ENCODE measurements at places on chromosomes 3 and 15.

- no peak for DNase-seq
Observed at GRCh38 chr3:30503446-30503845, 103.0 kb upstream of the TGFBR2 start.

GRCh38 chr15:59074607-59075006 lies 30.3 kb upstream of the CCNB2 start:
- DNase-seq = no peak

GRCh38 chr3:58520403-58521335 lies 16.3 kb downstream of the ACOX2 start:
- no peak for DNase-seq

DNA sequence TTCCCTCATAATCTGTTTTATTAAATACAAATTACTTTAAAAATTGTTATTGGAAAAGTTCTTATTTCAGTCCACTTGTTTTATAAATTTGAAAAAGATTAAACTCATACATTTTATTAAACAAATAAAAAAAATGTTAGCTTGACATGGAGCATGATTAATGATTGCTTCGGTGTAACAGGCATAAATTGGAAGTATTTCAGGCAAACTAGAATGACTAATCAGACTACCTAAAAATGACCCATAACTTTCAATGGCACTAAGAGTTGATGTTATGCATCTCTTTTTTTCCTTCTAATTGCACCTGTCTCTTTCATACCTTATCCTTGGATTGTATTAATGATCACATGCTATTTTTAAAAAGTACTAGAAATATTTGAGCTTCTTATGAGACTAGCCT lies 343.3 kb downstream of the ZNF385D start:
- no peak for DNase-seq

- DNase-seq = no peak
Observed at GRCh38 chr3:30915782-30916181, 21.3 kb upstream of the GADL1 start.

GRCh38 chr3:113158171-113158570 lies 53.2 kb upstream of the BOC start:
- no peak for DNase-seq

- DNase-seq = no peak
Observed at GRCh38 chr3:41638381-41638780, 323.5 kb downstream of the ULK4 start.

DNA sequence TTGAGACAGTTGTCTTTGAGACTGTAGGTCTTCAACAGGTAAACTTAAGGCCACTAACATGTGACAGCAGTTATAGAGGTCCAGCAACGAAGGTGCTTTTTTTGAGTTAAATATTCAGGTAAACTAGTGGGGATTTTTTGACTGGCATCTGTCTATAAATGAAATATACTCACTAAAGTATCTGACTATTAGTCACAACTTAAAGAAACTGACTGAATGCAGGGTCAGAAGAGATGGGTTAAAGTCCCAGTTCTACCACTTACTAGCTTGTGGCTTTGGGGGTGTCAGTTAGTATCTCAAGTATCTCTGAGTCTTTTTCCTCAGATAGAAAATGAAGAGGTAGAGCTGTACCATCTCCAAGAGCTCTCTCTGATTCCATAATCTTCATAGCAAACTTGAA lies 18.0 kb downstream of the MIX23 start:
- DNase-seq = no peak

GRCh38 chr3:142040941-142041491 lies 108.3 kb downstream of the TFDP2 start:
- no peak for DNase-seq

DNA sequence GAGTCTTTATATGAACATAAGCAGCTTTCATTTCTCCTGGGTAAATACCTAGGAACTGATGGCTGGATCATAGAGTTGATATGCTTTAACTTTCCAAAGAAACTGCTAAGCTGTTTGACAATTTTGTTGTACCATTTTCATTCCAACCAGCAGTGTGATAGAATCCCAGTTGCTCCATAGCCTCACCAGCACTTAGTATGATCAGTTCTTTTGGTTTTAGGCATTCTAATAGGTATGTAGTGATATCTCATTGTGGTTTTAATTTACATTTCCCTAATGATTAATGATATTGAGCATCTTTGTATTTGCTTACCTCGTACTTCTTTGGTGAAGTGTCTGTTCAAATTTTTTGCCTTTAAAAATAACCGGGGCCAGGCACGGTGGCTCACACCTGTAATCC lies 38.4 kb upstream of the SMAD6 start:
- DNase-seq = no peak

DNA sequence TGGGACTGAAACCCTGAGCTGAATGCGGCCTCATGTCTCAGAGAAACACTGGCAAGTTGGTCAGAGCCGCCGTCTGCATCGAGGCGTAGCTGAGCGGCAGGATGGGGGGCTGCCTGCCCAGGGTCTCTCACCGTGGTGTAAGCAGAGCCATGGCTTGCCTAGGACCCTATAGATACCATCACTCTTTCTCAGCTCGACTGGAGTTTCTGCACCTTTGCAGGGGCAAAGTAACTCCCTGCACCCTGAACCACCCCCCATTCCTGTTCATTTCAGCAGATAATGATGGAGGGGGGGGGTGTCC lies 28.4 kb upstream of the NR2E3 start:
- no peak for DNase-seq

DNA sequence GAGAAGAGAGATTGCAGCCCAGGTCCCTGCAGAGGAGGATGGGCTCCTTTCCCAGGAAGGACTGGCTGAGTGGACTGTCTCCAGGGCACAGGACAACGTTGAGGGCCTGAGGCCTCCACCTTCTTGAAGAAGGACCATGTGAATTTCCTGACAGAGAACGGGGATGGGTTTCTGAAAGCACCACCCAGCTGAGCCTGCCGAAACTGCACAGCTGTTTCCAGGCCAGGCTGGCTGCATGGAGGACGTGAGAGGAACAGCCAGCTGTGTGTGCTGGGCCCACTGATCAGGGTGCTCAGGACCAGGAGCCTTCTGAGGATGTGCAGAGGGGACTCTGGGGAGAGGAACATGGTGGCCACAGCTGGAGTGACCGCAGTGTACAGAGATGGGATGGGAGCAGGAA lies 39.2 kb downstream of the HMCES start:
- peak; percentile 62 for DNase-seq

DNA sequence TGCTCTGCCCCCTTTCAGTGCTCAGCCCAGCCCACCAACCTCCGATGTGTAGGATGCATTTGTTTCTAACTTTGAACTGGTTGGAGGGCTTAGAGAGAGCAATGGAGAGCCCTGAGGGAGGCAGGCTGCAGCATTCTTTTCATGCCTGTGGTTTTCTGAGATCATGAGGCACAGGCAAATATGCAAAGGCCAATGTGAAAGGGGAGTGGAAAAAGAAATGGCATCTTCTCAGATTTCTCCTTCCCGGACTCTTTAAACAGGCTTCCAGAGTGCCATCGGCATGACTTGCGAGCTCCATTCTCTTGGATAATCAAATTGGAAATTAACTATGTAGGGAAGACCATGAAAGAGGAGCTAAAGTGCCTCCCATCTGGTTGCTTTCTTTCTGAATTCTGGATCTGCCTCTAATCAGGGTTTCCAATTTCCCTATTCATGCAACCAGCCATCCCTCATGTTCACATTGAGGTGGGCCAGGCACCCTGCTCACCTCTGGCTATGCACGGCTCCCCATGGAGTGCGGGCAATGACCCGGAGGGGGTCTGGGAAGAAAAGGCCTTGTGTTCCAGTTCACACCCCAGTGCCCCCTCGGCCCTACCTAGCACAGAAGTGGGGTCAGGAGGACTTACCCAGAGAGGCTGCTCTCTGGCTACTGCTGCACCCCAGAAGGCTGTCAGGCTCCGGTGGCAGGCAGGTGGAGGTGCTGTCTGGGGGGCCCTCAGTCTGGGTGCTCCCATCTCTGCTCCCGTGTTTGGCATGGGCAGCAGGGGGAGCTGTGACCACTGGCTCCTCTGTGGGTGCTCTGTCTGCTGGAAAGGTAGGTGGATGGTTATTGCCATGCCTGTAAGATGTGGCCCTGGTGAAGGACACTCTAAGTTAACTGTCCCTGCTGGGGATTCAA lies 16.1 kb downstream of the AMOTL2 start:
- peak; percentile 23 for DNase-seq

DNA sequence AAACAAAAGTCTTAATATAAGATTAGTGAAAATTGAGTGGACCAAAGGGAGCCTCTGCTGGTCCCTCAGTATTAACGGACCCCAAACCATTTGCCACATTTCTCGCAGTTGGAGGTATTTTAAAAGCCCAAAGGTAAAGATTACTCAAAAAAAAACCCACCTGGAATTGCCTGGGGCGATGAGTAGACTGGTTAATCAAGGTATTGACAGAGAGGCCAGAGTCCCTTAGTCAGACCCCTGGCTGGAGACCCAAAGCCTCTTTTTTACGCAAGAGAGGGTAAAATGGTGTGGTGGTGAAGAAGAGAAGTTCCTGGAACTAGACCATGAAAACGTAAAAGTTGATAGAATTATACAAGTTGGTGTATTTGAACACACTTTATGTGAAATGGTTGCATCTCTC lies 137.2 kb downstream of the IMPG2 start:
- DNase-seq = no peak

DNA sequence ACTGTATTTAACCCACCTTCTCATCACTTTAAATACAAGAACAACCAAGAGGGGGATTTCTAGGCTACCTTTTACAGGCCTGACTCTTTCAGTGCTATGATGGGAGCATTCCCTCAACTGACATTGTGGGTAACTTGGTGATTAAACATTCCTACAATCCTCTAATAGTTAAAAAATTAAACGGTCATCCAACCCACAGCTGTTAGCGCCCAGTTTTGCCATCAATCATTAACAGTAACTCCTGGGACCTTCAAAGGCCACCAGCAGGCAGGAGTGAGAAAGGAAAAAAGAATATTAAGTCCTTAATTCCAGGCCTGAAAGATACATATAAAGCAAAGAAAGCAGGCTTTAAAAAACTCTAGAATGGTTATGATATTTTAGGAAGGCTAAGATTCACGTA lies 512.1 kb downstream of the MAGI1 start:
- DNase-seq = no peak

GRCh38 chr15:81859737-81860516 lies 185.9 kb downstream of the MEX3B start:
- DNase-seq = peak; percentile 38

- no peak for DNase-seq
Observed at GRCh38 chr15:30068326-30068725, 14.4 kb upstream of the GOLGA8J start.

DNA sequence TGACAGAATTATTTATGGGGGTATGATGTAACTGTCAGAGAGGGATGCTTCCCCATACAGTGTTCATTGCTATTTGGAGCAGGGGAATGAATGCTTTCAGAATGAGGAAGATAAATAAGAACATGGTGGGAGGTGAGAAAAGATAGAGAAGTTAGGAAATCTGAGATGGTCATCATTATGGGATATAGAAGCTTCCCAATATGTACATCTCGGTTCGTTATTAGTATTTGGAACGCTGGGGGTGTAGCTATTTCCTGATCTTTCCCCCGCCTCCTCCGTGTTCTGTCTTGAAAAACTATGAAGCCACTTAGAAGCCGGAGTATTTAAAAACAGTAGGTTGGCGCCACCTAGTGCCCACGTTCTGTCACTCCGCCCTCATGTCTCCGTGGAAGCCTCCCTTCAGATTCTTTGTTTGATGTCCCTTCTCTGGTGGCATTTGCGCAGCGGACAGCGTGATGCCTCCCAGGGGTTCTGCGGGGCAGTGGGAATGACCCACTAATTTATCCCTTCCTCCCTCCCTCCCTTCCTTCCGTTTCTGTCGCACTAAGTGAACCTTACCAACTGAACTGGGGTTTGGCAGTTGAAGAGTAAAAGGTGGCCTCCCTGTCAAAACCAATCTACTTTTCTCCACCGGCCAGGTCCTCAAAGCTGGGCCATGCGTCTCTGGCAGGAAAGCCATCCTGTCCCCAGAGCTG lies 184.5 kb downstream of the FEZF2 start:
- DNase-seq = peak; percentile 73

GRCh38 chr3:148641722-148642121 lies 56.0 kb upstream of the AGTR1 start:
- DNase-seq = no peak

DNA sequence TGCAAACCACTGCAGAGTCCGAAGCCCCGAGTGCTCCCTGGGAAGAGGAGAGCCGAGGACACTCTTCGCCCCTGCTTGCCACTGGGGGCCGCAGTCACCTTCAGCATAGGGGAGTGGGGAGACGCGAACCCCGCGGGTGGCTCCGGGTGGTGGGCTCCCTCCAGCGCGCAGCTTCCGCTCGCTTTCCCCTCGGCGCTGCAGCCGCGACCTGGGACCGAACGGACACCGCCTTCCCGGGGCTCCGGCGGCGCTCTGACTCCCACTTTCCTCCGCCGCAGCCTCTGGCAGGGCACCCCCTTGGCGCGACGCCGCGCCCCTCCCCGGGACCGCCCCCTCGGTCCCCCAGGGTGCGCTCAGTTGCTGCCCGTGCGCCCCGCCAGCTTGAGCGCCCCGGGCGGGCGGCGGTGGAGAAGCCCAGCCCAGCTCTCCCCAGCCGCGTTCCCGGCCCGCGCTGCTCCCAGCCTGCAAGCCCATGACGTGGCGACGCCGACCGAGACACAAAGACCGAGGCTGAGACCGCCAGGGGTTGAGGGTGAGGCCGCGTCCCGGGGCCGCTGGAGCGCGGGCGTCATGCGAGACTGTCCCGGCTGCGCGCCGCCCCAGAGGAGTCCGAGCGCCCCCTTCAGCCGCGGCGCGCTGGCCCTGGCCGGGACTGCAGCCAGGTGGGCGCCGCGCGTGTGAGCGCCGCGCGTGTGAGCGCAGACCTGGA lies at the start of gene MINAR1:
TSS of gene MINAR1 (plus strand) at position 701 of the 709 bp plus-strand sequence. CDS start 23,812 bp downstream, outside the sequence.
- DNase-seq = no peak

Data from NAMALWA (cell line).